ENCODE measurements at places on chromosomes 7 and 10.

GRCh38 chr10:73965890-73966768 lies 31.8 kb upstream of the VCL start:
- DNase-seq, result no peak

- no peak for DNase-seq
Measured at GRCh38 chr10:16304311-16304710, 132.5 kb upstream of the PTER start.

- no peak for DNase-seq
Measured at GRCh38 chr10:18158773-18159265, 18.6 kb downstream of the CACNB2 start.

- no peak for DNase-seq
Measured at GRCh38 chr10:125727436-125727835, 7.9 kb downstream of the EDRF1 start.

GRCh38 chr10:131609176-131609575 lies 291.6 kb upstream of the PPP2R2D start:
- no peak for DNase-seq

DNA sequence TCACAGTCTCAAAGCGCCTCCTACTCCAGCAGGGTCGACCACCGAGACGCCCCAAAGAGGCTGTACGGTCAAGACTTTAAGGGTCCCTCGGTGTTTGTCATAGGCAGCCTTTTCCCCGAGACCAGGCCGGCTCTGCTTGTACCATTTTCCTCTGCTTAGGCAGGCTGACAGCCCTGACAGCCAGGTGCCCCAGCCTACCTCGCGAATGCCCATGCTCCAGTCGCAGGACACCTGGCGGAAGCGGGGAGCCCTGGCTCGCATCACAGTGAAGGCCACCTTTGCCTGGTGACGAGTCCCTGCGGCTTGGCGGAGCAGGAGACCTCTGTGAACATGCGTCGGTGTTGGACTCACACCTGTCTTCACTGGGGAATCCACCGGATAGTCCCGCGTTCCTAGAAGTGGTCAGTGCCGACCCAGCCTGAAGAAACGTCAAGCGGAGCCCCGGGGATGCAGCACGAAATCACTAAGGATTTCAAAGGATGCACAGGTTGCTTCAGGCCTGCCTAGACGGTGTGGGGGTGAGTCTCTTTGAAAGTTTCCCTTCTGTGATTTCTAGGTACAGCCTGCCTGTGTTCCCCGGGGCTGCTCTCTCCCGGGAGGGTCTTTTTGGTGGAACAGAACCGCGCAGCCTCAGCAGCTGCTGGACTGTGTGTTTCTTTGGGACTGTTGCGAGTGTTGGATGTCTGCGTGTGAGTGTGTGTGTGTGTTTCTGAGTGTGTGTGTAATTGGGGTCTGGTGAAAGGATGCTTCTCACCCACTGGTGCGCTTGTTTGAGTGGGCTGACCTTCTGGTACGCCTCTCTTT lies 30.5 kb upstream of the ZNF273 start:
- no peak for DNase-seq

GRCh38 chr10:96041146-96041545 lies 2.2 kb upstream of the CCNJ start:
- DNase-seq, result no peak

GRCh38 chr10:119863951-119864565 lies 8.6 kb downstream of the MCMBP start:
- no peak for DNase-seq

DNA sequence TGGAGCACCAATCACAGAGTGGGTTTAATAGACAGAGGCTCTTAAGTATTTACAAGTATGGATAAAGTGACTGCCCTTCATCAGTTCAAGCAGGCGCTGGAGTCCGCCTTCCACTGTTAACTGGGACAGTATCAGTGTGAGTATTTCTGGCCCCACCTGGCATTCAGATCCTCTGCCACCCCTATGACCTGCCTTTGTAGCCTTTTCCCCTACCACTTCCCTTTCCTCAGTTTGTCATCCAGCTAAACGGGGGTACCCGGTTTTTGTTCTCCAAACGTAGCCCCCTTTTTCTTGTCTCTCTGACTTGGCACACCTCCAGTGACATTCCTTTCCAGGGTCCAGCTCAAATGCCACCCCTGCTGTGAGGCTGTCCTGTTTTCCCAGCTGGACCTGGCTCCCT lies 134.4 kb downstream of the SNX10 start:
- DNase-seq, result no peak

DNA sequence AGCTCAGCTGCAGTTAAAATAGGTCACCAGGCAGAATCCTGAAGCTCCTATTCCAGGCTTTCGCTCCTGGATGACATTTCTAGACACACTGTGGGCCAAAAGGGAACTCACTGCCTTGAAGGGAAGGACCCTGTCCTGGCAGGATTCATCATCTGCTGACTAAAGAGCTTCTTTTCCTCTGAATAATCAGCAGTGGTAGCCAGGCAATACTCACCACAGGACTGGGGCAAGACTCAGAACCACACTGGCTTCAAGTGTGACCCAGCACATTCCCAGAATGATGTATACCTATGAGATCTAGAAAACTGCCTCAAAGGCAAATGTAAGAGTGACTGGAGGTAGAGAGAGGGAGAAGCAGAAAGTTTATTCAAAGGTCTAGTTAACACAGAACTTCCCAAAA lies 29.5 kb upstream of the EBF3 start:
- DNase-seq, result no peak

DNA sequence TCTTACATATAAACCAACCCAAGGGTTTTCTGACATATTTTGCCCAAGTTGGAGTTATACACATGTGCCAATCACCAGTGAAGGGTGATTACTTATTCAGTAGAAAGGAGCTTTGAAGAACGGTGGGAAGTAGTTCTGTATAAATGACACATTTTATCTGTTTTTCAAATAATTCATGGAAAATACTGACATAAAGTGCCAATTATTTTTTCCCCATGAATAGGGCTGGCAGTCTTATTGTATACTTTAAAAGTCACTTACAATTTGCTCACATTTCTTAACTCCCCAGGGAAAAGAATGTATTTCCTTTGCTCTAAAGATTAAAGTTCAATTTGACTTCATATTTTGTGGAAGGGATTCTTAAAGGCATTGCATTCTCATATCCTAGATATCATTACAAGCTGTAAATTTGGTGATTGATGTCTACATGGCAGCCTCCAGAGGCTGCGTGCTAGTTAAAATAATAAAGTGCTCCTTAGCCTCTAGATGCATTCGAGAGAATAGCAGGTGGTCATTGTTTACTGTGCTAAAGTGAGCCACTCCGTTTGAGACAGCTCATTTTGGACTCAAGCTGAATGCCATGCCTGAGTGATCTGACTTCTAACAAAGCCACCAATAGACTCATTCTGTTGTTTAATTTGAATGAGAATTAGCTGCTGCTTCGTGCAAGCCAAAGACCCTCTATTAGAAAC lies 148.8 kb upstream of the NRP1 start:
- no peak for DNase-seq

- no peak for DNase-seq
Measured at GRCh38 chr7:155858521-155859061, 46.3 kb upstream of the SHH start.

DNA sequence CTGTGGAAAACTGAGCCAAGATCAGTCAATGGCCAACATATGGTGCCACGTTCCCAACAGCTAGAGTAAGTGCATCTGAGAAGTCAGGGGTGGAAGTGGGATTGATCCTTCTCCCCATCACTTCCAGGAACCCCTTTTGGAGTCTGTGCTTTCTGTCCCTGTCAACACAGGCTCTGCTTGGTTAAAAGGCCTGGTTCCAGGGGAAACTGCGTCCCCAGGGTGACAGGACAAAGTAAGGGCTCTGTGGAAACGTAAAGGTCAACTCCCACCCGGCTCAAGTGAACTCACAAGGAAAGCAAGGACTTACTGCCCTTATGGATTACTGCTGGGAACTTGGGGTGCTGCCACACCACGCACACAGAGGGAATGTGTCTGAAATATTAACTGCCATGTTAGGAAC lies 77.5 kb upstream of the GRB10 start:
- DNase-seq, result no peak

DNA sequence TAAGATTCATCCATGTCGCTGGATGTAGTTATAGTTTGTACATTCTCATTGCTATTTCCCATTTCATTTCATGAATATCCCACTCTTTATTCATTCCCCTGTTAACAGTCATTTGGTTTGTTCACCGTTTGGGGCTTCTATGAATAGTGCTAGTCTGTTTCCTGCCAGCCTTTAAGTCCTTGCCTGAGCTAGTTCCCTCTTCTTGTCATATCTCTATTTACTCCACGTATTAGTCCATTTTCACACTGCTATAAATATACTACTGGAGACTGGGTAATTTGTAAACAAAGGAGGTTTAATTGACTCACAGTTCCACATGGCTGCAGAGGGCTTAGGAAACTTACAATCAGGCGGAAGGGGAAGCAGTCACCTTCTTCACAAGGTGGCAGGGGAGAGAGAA lies 56.2 kb downstream of the PLCE1 start:
- no peak for DNase-seq

GRCh38 chr7:157466867-157467261 lies 130.1 kb downstream of the DNAJB6 start:
- DNase-seq, result no peak

GRCh38 chr10:16992611-16993119 lies 136.9 kb downstream of the CUBN start:
- no peak for DNase-seq

DNA sequence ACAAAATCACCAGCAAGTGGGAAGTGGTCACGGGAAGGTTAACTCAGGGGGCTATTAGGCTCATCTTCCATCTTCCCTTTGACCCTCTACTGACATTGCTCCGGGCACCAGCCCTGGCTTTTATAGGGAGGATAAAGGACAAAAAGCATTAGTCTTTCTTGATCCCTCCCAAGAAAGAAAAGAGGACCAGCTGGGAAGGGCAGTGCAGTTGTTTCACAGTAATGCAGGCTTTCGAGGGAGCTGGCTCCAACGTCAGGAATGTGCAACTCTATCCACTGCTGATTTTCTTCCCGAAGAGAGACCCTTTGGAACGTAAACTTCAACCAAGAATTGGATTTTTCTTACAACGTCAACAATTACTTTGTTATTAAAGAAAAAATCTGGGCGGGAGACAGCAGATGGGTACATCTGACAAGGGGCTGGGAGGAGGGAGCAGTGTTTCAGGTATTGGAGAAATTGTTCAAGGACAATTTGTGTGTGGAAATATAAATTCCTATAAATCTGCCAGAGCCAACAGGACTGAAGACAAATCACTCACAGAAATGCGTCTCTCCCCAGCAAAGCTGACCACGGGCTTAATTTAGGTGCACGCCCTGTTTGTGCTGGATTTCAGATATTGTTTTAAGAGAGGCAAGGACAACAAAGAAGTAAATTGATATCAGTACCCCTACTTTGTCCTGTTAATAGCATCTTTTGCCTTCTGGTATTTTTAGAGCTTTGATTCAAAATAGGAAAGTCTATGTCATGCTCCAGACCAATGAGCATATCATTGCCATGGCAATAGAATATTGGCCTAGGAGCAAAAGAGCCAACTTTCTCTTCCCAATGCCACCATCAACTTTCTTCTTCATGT lies 23.4 kb upstream of the ARID5B start:
- no peak for DNase-seq

DNA sequence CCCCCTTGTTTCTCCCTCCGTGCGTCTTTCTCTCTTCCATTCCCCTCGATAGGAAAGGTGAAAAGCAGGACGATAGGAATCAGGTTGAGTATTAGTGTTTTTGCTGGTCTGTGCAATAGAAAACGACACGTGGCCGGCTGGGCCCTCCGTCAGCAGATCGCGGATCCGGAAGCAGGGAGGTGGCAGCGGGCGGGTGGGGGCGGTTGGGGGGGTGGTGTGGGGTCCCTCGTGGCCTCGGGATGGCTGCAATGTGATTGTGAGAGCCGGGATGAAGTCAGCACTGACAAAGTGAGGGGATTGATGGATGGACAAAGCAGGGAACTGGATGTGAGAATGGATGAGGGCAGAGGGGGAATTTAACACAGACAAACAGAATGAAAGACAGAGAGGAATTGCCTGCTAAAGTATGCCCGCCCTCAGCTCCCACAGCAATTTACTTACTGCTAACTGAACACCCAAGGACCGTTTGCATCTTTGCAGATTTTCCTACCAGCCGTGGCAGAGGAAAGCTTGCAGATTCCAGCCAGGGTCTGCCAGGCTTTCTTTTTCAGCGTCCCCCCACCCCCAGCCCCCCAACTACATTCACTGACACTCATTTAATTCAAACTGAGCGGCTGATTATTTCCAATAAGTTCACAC lies 280.9 kb downstream of the LRMDA start:
- no peak for DNase-seq

DNA sequence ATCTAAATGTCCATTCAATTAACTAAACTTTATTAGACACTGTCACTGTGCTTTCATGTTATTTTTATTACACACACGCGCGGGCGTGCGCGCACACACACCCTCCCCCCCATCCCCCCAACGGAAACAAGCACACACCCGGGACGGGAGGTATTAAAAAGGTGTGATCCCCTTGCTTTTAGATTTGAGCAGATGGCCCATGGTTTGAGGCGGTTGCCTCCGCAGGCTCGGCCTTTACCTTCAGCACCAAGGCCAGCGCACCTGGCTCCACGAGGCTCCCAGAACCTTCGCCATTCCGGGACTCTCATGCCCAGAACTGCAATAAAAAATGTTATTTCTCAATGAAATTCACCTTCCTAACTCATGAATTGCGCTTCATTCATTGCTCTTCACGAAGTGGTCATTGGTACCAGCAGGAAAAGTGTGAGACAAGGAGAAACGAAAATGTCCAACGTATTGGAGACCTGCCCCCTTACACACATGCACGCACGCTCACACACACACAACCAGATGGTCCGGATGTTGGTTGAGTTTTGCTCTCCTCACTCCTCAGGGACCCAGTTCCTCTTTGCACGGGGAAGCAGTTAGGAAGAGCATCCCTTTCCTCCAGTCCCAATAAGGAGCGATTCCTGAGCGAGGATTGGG lies 20.8 kb upstream of the PTF1A start:
- DNase-seq, result no peak

DNA sequence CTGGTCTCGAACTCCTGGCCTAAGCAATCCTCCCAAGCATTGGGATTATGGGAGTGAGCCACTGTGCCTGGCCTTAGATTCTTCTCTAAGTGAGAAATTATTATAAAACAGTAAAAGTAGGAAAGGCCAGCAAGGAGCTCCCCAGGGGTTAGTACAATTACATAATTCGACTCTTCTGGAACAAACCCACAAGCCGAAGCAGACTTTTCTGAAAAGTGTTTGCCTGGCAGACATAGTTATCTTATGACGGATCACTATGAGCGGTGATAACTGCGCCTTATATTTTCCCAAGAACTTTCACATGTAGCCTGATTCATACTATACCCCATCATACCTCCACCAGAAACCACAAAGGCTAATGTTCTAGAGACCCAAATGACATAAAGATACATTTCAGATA lies 30.2 kb upstream of the SH3PXD2A start:
- no peak for DNase-seq

DNA sequence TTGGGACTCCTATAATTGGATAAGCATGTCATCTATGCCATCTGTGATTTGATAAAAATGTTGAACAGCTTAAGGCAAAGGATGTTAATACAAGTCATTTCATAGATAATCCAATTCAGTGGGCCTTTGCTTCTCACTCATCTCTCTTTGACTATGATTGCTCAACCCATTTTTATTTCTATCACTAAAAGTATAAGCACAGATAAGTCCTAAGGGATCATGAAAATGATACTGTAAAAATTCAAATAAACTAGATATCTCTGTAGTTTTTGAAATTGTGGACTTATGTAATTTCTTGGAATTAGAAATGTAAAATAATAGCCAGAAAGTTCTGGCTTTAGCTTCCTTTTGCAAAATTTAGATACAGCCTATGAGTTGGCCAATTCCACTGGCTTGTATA lies 440.3 kb downstream of the POM121L12 start:
- no peak for DNase-seq
